ENCODE measurements at places on chromosomes 2 and 18.

- no peak for DNase-seq
Observed at GRCh38 chr2:164755952-164756351, 85.7 kb downstream of the COBLL1 start.

- no peak for DNase-seq
Observed at GRCh38 chr18:62186499-62186773, 420 bp downstream of the PIGN start.

GRCh38 chr2:98453083-98453482 is 8.4 kb downstream of the INPP4A start:
- DNase-seq = no peak

DNA sequence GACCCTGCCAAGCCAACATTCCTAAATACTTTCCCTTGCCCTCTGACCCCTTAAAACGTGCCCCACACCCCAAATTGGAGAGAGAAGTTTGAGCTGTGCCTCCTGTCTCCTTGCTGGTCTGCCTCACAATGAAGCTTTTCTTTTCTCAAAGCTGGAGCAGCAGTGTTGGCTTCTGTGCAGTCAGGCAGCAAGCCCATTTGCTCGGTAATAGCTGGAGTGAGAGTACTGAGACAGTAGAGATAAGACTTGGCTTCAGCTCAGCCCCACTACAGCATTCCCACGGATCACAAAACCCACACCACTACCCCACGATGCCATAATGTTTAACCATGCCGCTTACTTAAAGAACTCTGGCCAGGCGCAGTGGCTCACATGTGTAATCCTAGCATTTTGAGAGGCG is 73.0 kb downstream of the NCAPH start:
- no peak for DNase-seq

DNA sequence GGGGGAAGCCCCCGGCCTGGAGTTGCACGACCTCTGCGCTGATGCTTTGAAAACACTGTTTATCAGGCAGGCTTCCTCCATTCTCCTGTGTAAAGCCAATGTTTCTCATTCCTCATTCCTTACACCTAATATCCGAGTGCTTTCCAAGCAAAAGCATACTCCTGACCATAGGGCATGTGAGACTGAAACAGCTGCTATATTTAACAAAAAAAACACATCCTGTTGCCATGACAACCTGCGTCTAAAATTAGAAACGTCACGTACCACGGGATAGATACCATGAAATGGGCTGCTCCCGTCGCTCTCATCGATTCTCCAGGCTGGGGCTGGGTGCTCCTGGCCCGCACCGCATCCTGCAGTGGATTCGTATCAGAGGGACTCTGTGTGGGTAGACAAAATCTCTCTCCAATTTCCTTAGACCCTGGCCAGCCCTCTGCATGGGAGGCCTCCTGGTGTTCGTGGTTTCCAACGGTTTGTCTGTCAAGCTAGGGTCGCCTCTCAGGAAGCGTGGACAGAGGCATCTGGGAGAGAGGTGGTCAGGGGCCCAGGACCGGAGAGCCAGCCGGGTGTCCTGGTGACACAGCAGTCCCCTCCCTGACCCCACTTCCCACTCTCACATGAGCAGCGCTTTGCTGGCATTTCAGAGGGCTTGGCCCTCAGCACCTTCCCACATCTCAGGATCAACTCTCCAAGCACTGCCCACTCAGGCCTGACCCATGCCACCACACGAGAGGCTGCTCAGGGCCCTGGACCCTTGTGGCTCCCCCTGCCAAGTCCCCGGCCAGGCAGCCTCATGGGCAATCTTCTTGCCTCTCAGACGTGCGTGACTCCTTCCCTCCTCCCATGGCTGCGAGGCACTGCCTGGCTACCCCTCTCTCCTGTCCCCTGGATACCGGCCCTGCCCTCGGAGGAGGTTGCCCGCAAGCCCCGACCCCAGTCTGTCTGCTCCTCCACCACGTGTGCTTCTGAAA is 268.1 kb downstream of the NDUFA10 start:
- no peak for DNase-seq

GRCh38 chr2:189762551-189763298 is at the start of gene OSGEPL1:
OSGEPL1 (minus strand) TSS chr2:189762792; CDS start chr2:189761640, 1,152 bp downstream.
- peak; percentile 97 for DNase-seq

GRCh38 chr18:8389391-8390340 is 219.6 kb upstream of the RAB12 start:
- DNase-seq = peak; percentile 94

- peak; percentile 81 for DNase-seq
Observed at GRCh38 chr18:62399781-62400308, 74.7 kb downstream of the TNFRSF11A start.

- DNase-seq = no peak
Observed at GRCh38 chr2:209788925-209789324, 17.3 kb downstream of the UNC80 start.

- no peak for DNase-seq
Observed at GRCh38 chr2:182740701-182741100, 24.6 kb downstream of the DNAJC10 start.

DNA sequence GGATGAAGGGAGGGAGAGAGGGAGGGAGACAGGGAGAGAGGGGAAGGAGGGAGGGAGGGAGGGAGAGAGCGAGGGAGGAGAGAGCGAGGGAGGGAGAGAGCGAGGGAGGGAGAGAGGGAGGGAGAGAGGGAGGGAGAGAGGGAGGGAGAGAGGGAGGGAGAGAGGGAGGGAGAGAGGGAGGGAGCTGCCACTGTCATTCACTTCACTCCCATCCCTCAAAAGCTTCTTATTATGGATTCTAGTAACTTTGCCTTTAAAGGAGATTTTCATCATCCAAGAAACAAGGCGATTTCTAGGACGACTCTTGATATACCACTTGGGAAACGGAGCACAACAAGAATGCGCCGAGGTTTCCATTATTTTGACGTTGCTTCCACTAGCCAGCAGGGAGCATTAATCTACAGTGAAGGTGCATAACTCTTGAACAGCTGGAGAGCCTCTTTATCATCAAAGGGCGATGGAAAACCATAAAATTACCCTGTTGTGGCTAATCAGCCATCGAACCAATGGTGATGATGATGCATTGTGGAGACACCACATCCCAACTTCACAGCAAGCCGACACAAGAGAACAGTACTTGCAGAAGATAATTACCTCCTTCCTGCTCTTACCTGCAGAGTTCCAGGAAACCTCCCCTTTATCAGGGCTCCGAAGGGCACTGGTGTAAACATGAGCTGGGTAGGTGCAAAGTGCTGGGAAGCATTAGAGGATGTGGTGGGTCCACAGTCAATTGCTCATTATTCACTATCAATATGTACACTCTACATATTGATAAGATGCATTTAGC is 130.5 kb downstream of the EIPR1 start:
- DNase-seq = no peak

DNA sequence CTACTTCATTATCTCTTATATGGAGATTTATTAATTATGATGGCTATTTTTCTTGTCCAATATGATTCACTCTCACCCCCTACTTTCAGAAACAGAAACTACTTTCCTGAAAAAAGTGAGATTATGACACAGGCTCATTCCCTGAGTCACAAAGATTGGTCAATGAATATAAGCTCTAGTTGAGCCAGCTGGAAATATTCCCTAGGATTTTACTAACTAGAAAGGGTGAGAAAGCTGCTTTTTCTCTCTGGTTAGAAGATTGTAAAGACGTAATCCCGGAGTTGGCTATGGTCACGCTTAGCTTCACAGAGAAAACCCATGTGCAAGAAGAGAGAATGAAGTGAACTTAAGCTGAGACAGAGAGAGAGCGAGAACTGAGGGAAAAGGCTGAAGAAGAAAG is 223.7 kb upstream of the SMAD7 start:
- DNase-seq = no peak

GRCh38 chr2:225694664-225695063 is 295.2 kb downstream of the NYAP2 start:
- DNase-seq = no peak

GRCh38 chr2:178895171-178895570 is 87.9 kb upstream of the TTN start:
- no peak for DNase-seq

GRCh38 chr18:46636040-46636630 is 20.9 kb downstream of the LOXHD1 start:
- DNase-seq = no peak

GRCh38 chr2:64831134-64831976 is 157.8 kb upstream of the SLC1A4 start:
- DNase-seq = peak; percentile 94

GRCh38 chr2:146161256-146161882 is 1641.5 kb upstream of the ZEB2 start:
- no peak for DNase-seq

- no peak for DNase-seq
Observed at GRCh38 chr18:32478807-32479206, 8.1 kb upstream of the GAREM1 start.

DNA sequence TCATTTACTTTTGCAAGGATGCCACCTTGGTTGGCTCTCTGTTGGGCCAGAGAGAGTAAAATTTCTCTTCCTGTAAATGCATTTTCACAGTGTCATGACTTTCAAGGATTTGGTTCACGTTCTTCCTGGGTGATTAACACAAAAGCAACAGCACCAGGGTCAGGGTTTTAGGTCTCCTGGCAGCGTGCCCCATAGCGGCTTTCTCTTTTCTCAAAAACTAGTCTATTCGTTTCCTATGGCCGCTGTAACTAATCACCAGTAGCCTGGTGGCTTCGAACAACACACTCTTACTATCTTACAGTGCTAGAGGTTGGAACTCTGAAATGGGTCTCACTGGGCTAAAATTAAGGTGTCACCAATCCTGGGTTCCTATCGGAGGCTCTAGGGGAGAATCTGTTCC is 56.3 kb upstream of the ACMSD start:
- no peak for DNase-seq

GRCh38 chr2:141517180-141517851 is 613.5 kb downstream of the LRP1B start:
- no peak for DNase-seq

DNA sequence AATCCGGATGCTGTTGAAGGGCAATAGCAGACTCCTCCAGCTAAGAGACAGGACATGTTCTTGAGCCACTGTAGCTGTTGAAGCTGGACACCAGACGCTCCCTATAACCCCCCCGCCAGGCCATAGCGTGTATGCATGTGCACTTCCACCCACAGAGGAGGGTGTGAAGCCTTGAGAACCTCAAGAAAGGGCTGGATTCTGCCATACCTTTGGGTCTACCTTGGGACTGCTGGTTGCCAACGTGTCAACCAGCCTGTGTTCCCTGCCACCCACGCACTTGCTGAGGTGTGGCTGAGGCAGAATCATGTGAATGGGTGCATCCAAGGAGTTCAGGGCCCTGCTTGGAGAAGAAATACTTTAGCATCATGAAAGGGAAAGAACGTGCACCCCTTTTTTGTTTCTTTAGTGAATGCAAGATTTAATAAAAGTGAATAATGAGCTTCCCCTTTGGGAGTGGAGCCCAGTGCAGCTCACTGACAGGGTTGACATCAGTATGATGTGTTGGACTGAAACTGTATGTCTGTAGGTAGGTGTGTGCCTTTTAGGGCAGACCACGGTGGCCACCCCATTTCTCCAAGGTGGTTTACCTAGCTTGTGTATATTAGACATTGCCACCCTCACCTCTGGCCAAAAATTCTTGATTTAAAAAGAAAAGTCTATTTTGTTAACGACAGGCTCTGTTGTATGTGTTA is 198.3 kb downstream of the MGAT5 start:
- DNase-seq = peak; percentile 27

DNA sequence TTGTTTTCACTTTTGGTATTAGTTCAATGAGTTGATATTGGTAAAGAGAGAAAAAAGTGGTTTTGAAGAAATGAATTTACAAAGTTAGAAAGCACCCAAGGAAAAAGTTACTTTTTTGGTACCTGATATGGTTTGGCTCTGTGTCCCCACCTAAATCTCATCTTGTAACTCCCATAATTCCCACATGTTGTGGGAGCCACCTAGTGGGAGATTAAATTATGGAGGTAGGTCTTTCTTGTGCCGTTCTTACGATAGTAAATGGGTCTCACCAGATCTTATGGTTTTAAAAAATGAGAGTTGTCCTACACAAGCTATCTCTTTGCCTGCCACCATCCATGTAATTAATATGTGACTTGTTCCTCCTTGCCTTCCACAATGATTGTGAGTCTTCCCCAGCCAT is 965.6 kb upstream of the NRXN1 start:
- DNase-seq = no peak

GRCh38 chr2:169798397-169798717 is 314 bp upstream of the SSB start:
- no peak for DNase-seq

- DNase-seq = no peak
Observed at GRCh38 chr2:74384051-74384450, 3.9 kb upstream of the DCTN1 start.

DNA sequence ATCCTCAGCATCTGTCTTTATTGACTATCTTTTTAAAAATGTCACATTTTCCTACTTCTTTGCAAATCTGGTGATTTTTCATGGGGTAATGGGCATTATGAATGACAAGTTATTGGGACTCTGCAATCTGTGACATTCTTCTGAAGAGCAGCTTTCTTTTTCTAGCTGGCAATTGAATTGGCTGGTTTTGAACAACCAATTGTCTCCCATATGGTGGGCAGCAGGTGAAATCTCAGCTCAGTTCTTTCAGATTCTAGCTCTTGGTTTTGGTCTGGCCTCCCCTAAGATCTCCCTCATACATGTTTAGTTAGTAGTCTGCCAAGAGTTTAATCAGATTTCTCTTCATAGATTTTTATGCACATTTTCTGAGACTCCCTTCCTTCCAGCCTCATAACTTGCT is 107.9 kb upstream of the EPB41L3 start:
- no peak for DNase-seq

DNA sequence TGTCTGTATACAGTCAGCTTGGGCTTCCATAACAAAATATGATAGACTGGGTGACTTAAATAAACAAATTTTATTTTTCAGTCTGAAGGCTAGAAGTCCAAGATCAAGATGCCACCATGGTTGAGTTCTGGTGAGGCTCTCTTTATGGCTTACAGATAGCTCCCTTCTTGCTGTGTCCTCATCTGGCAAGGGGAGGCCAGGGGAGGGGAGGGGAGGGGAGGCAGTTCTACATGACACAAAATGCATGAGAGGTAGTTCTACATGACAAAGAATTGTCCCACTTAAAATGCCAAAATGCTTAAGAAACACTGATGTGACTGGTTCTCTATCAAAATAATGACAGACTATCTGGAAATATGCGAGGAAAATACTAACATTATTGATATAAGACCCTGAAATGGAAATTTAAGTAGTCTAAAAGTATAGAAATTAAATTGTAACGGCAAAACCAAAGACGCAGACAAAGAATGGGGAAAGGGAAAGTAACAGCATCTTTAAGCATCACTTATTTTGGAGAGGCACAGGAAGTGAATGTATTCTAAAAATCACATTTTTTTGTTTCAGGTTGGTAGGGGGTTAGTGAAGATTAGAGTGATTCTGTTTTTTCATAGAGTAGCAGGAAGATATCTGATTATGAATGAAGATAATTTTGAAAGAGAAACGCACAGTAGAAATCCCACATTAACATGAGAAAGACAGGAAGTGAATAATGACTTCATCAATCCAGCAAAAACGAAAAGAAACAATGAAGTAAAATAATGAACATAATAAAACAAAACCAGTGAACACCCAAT is 131.4 kb downstream of the STRN start:
- no peak for DNase-seq

GRCh38 chr2:42051543-42052235 is 3.9 kb downstream of the PKDCC start:
- no peak for DNase-seq
